ENCODE measurements at places on chromosomes 5 and 9.

DNA sequence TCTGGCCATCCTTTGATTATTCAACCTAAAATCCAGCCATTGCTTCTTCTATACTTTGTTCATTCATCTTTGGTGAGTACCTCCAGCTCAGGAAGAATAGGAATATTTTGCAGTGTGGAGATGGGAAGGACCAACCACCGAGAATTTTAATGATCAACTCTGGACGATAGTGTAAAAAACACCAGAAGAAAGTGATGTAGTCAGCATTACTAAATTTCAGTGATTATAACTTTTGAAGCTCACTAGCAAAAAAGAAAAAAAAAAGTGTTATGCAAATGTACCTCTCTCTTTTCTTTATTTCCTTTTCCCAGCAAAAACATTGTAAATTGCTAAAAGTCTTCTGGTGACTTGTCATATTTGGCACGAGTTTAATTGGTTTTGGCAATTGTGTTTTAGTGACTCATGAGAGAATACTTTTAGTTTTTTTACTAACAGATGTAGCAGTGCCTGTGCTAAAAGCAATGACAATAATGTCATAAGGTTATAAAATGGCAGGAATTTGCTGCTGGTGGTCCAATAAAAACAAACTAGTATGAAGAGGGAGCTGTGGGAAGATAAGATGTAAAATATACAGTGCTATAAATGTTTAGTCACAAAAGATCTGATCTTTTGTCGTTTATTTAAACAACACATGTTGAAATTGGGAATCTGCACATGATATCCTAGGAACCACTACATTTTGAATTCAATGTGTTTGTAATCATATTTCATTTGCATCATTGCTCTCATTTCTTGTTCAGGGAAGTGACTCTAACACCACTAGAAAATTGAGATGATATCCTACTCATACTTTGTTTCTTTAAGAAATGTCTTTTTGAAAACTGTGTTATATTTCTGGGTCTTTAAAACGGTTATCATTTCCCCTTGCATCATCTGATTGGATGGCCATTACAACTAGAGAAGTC is 81.3 kb upstream of the ERCC6L2 start:
- no peak for DNase-seq

DNA sequence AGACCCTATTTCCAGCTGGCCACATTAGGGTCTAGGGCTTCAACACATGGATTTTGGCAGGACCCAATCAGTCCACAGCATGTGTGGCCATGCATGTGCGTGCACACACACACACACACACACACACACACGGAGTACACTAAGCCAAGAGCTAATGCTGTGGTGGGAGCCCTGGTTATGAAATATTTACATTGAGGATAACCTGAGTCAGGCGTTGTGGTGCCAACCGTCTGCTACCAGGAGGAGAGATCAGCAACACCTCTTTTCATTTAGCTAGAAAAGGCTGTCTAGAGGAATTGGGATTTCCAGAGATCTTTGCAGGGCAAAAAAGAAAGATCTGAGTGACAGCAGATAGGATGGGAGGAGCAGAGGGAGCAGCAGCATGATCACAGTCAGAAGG is 141.5 kb downstream of the TRPM3 start:
- DNase-seq = no peak

DNA sequence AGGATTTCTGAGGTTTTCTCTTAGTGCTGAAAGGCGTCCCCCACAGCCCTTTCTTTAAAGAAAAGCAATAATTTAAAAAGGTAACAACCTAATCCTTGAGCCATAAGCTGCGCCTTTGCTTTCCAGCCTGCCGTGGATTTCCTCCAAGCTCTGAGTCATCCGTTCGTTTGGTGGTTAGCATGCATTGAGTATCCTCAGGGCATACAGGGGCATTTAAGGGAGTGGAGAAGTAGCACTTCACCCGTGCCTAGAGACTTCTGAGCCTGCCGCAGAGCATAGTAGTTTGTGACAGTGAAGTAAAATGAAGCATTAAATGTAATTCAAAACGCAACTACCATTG is 892 bp upstream of the TNC start:
- DNase-seq = peak; percentile 28

- DNase-seq = no peak
These were observed 52.8 kb downstream of the GRIA1 start for GRCh38 chr5:153543288-153543687.

GRCh38 chr9:115494393-115494792 is 376.4 kb upstream of the TNC start:
- DNase-seq = no peak

DNA sequence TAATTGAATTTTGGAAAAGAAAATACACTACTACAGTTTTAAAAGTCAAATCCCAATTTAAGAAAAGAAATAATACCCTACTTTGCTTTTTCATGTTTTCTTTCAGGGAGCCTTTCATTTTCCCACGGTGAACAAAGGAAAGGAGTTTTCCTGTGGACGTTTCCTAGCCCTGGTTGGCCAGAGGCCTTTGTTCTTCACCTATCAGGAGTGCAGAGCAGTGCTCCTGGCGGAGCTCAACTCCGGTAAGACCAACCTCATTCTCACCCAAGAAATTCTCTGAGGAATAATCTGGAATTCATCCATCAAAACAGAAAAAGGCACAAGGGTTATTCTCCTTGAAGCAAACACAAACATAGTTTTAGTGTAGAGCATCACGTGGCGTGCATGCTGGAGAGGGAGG is 248.9 kb downstream of the ADGRV1 start:
- no peak for DNase-seq

Data from NCI-H1092 (cell line).